ENCODE measurements at places on chromosomes 5 and 9. TPM values are rescaled to one million over a fixed set of nuclear protein-coding genes. Genes with fewer than 3 reads are reported as not detected.

Gene MSX2
- 4.6 TPM for total RNA-seq

Gene TMEM215
- total RNA-seq = not detected

Gene PCDHB10
- total RNA-seq = not detected

Gene IFNA21
- total RNA-seq = not detected

Gene GMCL2
- total RNA-seq = not detected
